ENCODE measurements at places on chromosomes 11 and 22. TPM values are rescaled to one million over a fixed set of nuclear protein-coding genes. Genes with fewer than 3 reads are reported as not detected.

Gene AQP11
- total RNA-seq: 0.20 TPM

Gene HPS4
- 32.0 TPM for total RNA-seq

Gene CTNND1
- total RNA-seq: 5.1 TPM

Gene KLHL35
- total RNA-seq: 0.50 TPM

Gene MS4A12
- not detected for total RNA-seq

Gene OR52E4
- total RNA-seq: not detected

All from activated CD4-positive, alpha-beta T cell treated with anti-CD3 and anti-CD28 coated beads, Interleukin-2, amount 10 ng/mL, durations not matched to agents 7 days and 5 days (primary cell).